ENCODE measurements at places on chromosomes 4 and X.
A peak's percentile ranks its signal among the peaks of the same experiment; 100 is the strongest.

DNA sequence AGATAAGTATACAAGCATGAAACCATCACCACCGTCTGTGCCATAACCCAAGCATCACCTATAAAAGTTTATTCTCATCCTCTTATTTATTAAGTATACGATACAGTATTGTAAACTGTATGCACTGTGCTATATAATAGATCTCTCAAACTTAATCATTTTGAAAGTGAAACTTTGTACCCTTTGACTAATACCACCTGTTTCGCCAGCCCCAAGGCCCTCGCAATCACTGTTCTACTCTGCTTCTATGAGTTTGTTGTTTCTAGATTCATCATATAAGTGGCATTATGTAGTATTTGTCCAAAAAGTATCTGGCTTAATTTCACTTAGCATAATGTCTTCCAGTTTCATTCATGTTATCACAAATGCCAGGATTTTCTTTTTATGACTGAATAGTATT lies 72.1 kb upstream of the DOCK11 start:
- no peak for DNase-seq

- peak; percentile 13 for DNase-seq
Measured at GRCh38 chr4:83599183-83599582, 63.3 kb downstream of the GPAT3 start.

- no peak for DNase-seq
Measured at GRCh38 chr4:32488690-32489089, 1768.5 kb downstream of the PCDH7 start.

DNA sequence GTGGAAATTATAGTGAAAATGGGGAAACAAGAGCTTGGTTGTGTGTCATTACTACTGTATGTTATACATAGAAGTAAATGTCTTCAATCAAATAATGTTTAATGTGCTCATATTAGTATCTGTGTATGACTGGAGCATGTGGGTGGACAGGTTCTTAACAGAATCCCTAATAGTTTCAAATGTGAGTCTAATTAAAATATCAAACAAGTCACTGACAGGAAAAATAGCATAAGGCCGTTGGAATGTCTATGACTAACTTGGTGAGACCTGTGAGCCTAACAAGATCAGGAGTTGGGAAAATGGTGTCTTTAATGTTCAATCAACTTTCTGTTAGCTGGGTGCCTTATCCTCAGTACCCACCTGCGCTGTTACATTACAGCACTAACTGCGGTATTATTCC lies 6.2 kb upstream of the CXCL3 start:
- no peak for DNase-seq

DNA sequence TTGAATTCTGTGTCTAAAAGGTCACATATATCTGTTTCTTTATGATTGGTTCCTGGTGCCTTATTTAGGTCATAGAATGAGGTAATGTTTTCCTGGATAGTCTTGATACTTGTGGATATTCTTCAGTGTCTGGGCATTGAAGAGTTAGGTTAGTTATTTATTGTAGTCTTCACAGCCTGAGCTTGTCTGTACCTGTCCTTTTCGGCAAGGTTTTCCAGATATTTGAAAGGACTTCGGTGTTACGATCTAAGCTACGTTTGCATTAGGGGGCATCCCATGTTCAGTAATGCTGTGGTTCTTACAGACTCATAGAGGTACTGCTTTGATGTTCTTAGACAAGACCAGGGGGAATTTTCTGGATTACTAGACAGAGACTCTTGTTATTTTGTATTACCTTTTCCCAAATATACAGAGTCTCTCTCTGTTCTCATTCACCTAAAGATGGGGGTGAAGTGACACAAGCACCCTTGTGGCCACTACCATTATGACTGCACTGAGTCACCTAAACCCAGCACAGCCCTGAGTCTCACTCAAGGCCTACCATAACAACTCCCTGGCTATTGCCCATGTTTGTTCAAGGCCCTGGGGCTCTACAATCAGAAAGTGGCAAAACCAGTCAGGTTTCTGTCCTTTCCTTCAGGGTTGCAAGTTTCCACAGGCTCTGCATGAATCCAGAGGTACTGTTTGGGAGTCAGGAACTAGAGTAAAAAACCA lies 30.1 kb upstream of the CYSLTR1 start:
- no peak for DNase-seq

GRCh38 chr4:163816494-163816893 lies 322.0 kb downstream of the TMA16 start:
- DNase-seq = no peak

DNA sequence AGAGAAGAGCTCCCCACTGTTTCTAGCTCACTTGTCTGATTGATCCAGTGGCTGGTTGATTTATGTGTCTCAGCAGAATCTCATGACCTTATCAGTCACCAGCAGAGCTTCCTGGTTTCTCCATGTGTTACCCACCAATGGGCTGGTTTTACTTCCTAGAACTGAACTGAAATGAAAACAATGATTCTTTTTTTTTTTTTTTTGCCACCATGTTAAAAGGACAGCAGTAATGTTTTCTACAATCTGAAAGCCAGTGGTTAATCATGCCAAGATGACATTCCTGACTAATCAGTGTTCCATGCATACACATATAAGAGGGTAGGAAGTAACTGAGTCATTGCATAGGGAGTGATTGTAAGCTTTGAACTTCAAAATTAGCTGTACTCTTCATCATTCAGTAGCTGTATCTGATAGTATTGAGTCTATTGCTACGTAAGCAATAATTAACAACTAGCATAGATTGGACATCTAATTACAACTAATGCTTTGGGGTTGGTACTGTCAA lies 67.7 kb downstream of the SLC4A4 start:
- no peak for DNase-seq
